ENCODE measurements at places on chromosomes 1 and 21.

DNA sequence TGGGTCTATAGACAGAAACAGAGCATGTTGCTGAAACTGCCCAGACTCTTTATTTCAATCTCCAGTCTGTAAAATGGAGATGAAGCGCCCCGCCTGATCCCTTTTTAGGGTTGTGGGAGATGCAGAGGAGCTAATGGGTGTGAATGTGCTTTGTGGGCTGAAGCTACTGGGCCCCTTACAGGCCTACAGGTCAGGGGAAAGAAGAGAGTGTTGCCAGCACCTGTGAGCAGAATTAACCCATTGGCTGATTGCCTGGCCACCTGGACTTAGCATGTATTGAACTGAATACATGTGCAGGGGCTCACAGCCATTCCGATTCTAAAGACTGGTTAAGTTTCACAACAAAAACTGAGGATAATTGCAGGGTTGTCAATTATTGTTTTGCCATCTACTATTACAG, 13.9 kb upstream of the ATF3 start:
- DNase-seq: no peak

DNA sequence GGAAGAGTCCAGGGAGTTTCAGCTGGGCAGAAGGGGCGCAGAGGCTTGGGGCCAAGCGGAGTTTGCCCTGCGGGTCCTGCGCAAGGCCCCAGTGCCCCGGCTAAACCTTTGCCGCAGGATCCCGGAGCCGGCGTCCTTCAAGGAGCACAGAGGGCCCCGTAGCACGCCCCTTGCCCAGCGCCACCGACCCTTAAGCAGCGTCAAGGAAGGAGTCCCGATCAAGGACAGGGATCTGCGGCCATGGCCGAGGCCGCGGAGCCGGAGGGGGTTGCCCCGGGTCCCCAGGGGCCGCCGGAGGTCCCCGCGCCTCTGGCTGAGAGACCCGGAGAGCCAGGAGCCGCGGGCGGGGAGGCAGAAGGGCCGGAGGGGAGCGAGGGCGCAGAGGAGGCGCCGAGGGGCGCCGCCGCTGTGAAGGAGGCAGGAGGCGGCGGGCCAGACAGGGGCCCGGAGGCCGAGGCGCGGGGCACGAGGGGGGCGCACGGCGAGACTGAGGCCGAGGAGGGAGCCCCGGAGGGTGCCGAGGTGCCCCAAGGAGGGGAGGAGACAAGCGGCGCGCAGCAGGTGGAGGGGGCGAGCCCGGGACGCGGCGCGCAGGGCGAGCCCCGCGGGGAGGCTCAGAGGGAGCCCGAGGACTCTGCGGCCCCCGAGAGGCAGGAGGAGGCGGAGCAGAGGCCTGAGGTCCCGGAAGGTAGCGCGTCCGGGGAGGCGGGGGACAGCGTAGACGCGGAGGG, 520 bp downstream of the CLIC6 start:
- DNase-seq: no peak

DNA sequence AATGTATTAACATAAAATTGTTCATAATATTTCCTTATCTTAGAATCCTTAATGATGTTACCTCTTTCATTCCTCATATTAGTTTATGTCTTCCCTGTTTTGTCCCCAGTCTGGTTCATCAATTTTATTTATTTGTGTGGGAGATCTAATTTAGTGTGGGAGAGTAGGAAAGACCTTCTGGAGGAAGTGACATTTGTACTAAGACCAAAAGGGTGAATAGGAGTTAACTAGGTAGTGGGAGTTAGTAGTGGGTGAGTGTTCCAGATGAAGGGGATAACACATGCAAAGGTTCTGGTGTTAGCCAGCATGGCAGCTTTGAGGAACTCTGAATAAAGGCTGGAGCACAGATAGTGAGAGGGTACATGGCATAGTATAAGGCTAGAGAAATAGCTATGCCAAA, 21.4 kb downstream of the RASAL2 start:
- DNase-seq: no peak

- no peak for DNase-seq
Measured at GRCh38 chr1:145858238-145858900, 512 bp downstream of the PIAS3 start.

DNA sequence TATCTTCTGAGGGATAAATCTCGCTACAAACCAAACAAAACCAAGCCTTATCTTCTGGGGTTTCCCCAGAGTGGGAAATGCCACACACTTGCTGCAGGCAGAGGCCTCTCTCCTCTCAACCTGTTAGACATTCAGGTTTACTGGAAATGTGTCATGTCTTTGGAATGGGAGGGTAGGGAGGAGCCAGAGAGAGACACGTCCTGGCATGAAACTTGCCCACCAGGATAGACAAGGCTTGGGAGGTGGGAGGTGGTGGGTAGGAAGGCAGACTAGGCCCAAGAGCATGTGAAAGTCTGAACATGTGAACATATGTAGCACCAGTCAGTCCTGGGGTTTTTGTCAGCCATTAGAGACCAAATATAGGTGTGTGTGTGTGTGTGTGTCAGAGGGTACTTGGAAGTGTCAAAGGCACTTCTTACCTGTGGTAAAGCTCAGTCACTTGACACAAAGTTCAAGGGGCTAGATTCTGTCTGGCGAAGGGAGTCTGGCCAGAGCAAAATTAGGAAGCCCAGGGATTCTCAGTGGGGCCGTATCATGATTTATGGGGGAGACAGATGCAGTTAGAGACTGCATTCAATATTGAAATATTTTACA, 32.4 kb upstream of the PIGC start:
- DNase-seq: no peak

GRCh38 chr1:99627615-99628014, 18.3 kb upstream of the PALMD start:
- no peak for DNase-seq

DNA sequence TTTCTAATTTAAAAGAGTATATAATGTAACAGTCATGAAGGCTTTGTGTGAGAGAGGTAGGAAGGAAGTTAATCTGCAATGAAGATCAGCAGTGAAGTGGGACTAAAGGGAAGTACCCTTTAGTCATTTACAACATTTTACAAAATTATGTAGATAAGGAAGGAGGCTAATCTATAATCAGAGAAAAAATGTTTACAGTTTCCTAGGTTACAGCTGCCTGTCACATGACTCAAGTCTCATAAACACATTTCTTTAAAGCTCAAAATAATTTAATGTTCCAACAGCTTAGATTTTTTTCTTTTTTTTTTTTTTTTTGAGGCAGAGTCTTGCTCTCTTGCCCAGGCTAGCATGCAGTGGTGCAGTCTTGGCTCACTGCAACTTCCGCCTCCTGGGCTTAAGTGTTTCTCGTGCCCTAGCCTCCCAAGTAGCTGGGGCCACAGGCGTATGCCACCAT, 26.2 kb upstream of the CAP1 start:
- DNase-seq: no peak

- DNase-seq: no peak
Measured at GRCh38 chr1:28050776-28051175, 37.6 kb downstream of the EYA3 start.

DNA sequence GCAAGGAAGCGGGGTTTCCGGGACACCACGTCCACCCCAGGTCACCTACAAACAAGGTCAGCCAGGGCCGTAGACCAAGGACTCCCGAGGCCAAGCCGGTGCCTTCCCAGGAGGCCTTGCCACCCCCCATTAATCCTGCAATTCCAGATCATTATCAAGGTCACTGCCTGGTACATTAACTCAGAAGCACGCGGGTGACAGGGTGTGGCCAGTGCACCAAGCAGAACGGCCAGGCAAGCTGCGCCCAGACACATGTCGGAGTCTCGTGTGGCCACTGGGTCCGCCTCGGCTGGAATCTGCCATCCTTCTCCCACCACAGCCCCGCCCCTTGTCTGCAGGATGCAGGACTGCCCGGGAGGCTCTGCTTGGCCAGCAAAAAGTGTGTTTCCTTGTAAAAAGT, 144.7 kb downstream of the PRDM16 start:
- DNase-seq: no peak

DNA sequence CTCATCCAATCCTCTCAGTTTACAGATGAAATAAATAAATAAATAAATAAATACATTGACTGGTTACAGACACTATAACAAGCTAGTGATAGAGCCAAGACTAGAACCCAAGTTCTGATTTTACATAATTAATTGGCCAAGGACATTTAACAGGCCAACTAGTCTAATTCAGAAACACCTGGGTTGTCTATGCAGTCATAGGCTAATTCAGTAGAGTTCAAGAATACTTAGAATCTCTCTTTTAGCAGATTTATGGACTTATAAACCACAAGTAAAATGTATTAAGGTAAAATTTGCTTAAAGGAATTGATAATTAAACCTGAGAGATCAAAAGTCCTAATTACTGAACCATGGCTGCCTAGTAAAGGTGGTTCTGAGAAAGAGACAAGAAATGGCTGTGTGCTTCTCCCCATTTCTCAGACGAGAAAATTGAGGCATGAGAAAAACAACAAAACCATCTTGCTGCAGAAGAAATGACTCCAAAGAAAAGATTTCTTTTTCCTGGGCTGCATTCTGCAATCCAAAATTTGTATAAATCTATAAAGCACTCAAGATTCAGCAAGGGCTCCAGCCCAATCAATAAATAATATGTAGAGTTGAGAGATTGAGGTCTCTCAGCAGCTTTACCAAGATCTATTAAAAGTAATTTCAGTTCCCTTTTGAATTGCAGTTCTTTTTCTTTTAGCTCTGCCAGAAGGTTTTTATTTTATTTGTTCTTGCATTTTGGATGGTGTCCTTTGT, 98.3 kb downstream of the DUSP10 start:
- no peak for DNase-seq

GRCh38 chr1:27391511-27392095, 819 bp upstream of the GPR3 start:
- DNase-seq: no peak

DNA sequence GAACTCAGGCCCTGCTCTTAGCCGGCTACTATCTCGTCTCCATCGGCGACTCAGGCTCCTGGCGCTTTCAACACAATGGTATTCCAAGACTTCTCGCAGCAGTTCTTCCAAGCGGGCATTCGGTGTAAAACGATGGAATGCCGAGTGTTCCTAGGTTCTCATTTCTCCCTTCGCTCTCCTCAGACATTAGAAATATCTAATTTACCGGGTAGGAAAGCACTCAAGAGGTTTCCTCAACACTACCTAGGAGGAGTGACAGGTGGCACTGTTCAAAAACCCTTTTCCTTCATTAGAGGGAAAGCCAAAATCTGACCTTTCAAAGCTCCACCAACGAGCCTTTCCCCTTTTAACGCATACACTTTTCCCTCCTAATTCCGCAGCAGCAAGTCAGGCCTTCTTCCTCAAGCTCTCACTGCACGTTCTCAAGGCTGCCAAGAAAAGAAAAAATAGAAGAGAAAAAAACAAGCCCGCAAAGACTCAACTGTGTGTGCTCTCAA, 601 bp downstream of the UBE2G2 start:
- DNase-seq: peak; percentile 32

DNA sequence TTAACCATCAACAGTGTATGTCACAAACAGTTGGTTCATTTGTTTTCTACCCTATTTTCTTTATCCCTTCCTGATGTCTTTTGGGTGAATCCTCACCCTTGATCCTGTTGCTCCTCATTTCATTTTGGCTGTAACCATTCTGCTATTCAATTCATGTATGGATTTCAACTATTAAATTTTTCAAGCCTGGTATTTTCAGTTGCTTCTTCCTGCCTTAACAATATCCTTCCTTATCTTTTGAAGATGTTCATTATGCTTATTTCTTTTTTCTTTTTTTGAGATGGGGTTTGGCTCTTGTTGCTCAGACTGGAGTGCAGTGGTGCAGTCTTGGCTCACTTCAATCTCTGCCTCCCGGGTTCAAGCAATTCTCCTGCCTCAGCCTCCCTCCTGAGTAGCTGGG, 2.8 kb upstream of the RNU5D-1 start:
- no peak for DNase-seq

DNA sequence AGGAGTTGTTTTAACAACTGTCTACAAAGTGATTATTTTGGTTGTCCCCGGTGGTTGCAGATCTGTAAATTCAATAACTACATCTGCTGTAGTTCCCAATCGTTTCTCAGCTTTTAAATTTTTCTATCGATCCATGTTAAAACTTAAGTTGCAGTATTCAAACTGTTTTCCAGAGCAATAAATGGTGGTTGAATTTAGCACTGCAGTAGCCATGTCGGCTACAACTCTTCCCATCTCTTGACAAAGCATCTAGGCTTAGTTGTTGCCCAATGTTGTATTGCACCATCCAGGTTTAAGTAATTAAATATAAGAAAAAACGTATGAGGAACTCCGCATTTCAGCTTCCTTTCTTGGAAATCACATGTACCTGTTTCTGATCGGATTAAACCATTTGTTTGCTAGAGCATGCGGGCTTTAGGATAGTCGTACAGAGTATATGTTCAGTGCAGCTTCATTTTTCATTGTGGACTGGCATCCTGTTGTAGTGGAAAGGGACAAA, 996 bp downstream of the CNIH4 start:
- DNase-seq: peak; percentile 36

GRCh38 chr1:206736878-206737728, 33.5 kb upstream of the IL19 start:
- DNase-seq: no peak

- no peak for DNase-seq
Measured at GRCh38 chr1:12433323-12434053, 184.5 kb downstream of the DHRS3 start.

GRCh38 chr21:32521736-32522355, 63.5 kb downstream of the TCP10L start:
- no peak for DNase-seq

- DNase-seq: no peak
Measured at GRCh38 chr1:163013826-163014600, 55.1 kb upstream of the RGS4 start.

DNA sequence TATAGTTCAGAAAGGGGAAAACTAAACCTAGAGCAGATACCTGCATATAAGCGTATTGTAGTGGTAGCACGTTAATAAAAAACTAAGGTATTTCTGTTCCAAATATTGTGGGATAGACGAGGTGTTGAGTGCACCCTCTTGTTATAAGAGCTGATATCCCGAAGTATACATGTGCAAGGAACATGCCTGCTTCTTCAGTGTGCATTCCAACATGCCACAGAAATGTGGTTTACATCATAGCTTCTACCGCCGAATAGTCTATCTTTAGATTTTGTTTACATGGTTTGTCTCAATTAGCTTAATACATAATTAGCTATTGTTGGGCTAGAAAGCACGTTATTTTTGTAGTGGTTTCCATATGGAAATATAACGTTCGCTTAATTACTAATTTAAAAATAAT, 2.2 kb downstream of the CHRM3 start:
- no peak for DNase-seq

GRCh38 chr1:115879977-115880376, 39.1 kb upstream of the NHLH2 start:
- DNase-seq: no peak

DNA sequence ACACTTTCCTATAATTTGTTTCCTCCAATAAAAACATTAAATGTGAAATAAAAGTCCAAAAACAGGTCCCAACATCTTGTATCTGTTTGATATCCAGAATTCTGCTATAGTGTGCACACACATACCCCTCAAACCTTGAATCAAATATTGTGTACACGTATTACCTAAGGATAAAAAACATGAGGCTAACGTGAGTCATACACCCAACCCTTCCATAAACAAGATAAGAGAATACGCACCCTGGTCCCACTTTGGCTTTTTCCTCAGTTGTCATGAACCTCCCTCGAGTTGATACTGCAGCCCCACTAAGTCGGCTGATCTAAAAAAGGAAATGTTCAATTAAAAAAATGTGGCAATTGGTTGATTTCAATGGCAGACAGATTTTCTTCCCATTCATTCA, 5.2 kb downstream of the KHDC4 start:
- DNase-seq: no peak
